Stimulated activated CD4-positive, alpha-beta T cell treated with anti-CD3 and anti-CD28 coated beads, Interleukin-1b, Interleukin-23, amount 100 ng/mL, for 4 hours (primary cell): ENCODE measurements at places on chromosomes 2 and 18.

- no peak for DNase-seq
These were observed 33.1 kb downstream of the GPC1 start for GRCh38 chr2:240468303-240469238.

DNA sequence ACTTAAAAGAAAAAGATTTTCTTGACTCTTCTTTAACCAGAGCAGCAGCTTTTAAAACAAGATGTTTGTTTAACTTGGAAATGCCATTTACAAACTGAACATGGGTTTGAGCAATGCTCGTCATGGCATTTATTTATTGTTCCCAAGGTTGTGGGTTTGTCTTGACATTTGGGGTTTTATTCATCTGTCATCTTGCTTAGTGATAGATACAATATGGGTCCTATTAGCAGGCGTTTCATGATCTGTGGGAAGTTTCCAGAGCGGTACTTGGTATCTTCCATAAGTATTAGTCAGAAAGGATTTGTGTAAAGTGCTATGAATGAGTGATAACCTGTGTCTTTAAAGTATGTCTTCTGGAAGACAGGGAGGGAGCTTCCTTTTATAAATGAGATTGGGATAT is 29.9 kb upstream of the MGAT5 start:
- no peak for DNase-seq

DNA sequence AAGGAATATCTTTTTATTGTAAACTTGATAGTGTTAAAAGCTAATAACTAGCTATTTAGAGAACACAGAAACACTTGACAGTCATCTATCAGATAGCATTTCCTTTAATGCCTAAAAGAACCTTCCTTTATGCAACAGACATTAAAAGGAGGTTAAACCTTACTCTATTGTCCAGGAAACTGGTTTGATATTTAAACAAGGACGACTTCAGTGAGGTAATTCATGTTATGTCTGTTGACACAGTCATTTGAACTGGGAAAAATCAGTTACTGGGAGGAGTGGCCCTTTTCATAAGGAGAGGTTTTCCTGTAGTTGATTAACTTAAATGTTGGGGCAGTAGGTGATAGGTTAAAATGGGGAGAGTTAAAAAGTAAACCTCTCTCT is 6.7 kb downstream of the TGIF1 start:
- no peak for DNase-seq

DNA sequence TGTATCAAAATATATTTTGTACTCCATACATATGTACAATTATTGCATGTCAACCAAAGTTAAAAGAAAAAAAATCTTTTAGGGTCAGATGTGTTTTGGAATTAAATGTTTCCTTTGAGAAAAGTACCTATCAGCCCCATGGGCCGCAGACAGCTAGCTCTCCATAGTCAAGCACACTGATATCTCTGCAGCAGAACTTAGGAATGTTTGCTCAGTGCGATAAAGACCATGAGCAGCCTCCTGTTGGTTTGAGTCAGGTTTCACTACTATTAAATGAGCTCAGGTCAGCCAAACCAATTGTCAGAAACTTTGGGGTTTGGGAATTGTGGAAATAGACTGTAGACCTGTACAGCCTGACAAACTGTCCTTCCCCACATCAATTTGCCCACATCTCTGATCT is 33.7 kb downstream of the LCT start:
- no peak for DNase-seq

DNA sequence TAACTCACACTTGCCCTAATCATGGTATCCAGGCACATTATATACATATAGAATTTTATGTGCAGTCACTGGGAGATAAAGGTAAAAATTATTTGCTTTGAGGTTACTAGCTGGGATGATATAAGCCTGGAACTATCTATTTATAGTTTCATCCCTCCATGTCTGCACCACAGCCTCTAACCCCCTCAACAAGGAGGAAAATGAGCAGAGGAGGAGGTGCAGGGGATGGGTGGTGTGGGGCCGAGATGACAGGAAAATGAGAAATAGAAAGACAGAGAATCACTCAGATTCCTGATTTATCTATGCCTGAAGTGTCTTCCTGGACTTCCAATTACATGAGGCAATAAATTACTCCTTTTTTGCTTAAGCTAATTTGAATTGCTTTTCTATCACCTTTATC is 145.2 kb downstream of the PIK3C3 start:
- DNase-seq = no peak

DNA sequence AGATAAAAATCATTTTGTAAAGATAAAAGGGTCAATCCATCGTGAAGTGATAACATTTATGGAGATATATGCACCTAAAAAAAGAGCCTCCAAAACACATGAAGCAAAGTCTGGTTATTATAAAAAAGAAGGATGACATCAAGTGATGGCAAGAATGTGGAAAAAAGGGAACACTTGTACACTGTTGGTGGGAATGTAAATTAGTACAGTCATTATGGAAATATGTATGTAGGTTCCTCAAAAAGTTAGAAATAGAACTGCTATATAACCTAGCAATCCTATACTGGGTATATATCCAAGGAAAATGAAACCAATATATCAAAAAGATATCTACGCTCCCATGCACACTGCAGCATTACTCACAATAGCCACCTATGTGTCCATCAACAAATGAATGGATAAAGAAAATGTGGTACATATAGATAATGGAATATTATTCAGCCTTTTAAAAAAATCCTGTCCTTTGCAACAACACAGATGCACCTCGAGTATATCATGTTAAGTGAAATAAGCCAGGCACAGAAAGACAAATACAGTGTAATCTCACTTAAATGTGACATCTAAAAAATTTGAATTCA is 28.9 kb downstream of the ABCB11 start:
- no peak for DNase-seq

GRCh38 chr2:100292022-100292580 is 30.2 kb downstream of the LONRF2 start:
- peak; percentile 10 for DNase-seq

GRCh38 chr2:52498077-52498750 is 1269.4 kb upstream of the CHAC2 start:
- no peak for DNase-seq

- DNase-seq = no peak
These were observed 723.9 kb downstream of the SOCS6 start for GRCh38 chr18:71012789-71013188.

DNA sequence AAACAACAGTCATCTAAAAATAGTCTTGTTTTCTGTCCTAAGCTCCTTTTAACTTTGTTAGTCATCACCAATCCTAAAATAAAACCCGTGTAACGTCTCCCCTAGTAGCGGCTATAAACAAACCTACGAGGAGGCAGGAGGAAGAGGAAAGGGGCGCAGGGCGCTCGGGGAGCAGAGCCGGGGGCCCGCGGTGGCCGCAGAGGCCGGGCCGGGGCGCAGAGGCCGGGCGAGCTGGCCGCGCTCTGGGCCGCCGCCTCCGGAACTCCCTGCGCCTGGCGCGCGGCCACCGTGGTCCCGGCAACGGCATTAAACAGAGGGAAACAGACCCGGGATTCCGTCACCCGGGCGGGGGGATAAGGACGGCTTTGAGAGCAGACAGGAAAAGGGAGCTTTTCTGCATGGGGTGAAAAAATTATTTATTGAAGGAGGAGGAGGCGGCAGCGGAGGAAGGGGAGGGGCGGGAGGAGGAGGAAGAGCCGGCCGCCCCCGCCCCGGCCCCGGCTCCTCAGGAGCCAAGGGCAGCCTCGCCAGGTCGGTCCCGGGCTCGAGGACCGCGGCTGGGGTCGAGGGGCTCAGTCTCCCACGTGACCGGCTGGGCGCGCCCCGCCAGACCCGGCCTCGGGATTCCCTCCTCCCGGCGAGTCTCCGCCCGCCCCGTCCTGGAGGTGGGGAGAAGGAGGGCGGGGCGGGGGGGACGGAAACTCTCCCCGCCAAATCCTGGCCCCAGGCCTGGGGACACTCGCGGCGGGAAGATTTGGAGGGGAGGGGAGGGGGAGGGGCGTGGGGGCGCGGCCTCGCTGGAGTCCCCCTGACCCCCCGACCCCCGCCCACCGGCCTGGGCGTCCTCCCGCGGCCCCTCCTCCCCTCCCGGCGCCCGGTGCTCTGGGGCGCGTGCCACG is 1.8 kb upstream of the NFATC1 start:
- DNase-seq = no peak

GRCh38 chr2:98448441-98449145 is 3.9 kb downstream of the INPP4A start:
- no peak for DNase-seq

GRCh38 chr2:184646593-184646992 is 48.3 kb downstream of the ZNF804A start:
- DNase-seq = no peak

- peak; percentile 32 for DNase-seq
These were observed 1.3 kb downstream of the HS6ST1 start for GRCh38 chr2:128317181-128317898.

DNA sequence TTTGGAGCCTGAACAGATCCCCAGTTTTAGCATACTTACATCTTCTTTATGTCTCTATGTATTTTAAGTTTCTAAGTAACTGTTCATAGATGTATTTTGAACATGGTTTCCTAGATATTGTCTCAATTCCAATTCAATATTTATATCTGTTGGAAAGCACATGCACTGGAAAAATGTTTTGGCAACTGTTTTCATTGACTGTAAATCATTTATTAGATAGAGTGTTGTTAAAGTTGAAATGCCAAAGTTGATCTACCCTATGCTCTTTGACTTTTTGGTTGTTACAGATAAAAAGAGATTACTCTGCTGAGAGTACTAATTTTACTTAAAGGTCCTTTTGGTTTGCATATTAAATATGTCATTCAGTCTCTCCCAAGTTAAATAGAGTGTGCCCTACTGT is 345.0 kb upstream of the NRP2 start:
- DNase-seq = no peak

DNA sequence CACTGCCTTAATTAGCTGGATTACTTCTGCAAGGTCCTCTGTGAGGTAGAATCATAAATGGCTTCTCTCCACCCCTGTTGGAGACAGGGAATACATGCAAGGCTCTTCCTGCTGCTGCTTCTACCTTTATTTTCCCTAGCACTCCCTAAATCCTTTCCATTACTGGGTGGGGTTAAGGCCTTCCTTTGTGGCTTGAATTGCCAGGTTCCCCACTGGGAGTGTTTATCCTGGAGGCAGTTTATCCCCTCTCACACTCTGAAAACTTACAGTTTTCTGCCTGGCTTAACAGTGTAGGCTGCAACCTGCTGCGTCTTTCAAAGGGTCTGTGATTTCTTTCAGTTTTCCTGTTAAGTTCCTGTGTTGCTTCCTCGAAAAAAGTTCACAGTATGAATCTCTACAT is 1062.3 kb upstream of the CRIM1 start:
- no peak for DNase-seq

DNA sequence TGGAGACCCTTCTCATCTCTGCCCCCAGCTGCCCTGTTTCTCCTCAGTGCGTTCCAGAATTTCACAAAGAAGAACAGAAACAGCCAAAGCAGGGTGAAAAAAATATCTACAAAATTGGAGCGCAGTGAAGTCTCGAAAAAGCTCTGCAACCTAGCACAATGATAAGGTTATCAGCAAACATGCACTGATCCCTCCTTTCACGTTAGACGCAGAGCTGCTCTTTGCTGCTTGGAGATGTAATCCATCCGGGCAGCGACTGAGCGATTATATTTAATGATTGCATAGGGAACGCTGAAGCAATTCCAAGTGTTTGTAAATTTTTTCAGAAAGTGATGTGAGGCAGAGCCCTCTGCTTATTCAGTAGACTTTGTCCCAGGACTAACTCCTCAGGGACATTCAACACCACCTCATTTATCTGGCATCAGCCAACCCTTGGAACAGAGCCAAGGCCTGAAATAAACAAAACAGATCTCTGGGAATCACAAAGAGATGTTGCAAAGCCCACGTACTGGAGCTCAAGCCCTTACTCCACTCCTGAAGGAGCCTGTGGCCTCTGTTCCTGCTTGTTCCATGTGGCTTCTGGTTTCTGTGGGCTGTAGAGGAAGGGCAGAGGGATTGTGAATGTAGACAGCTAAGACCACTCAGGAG is 172.6 kb upstream of the BCL2L11 start:
- no peak for DNase-seq

DNA sequence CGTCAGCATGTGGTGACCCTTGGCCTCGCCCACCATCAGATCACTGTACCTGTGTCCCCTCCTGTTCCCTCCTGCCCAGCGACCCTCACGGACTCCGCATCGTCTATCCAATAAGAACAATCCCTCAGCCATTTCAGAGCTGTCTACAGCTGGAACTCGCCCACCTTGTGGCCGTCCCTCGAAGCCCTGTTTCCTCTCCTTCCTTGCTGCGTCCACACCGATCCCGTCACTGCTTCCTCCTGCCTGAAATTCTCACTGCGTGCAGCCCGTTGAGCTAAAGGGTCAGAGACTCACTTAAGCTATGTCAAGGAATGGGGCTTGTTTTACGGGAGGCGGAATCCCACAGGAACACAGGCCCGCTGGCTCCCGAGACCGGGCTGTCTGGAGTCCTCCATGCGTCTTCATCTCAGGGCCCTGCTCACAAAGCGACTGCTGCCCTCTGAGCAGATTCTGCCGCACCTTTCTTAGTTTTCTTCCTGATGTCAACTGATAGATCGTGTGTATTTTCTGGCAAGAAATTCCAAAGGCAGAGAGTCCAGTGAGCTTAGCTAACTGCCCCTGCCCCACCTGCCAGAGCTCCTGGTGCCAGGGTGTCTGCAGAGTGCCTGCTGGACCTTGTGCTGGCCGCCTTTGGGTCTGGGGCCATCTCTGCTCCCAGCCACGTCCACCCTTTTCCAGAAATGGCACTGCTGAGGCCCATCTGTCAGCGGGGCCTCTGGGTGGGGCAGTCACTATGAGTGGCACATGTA is 35.3 kb downstream of the KLHL29 start:
- DNase-seq = no peak

DNA sequence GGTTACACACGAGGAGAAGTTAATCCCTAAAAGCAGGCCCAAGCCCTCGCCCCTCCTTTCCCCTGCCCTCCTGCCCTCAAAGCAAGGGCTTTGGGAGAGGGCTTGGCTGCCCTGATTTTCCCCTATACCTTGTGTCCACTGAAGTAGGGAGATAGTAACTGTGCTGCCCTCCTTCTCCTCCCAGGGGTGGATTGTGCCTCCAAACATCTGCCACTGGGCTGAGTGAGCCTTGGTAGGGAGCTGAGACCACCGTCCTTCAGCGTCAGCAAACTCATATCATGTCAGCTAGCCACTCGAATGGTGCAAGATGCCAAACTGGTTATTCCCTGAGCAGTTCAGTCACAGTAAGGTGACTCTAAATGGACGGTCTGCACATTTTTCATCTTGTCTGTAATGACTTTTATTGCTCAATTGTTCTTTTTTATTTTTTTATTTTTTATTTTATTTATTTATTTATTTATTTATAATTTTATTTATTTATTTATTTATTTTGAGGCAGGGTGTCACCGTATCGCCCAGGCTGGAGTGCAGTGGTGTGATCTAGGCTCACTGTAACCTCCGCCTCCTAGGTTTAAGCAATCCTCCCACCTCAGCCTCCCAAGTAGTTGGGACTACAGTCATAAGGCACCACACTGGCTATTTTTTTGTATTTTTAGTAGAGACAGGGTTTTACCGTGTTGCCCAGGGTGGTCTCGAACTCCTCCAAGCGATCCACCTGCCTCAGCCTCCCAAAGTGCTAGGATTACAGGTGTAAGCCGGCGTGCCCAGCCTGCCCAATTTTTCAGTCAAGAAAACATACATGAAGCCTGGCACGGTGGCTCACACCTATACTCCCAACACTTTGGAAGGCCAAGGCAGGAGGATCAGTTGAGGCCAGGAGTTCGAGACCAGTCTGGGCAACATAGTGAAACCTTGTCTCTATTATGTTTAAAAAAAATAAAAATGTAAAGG is 8.7 kb downstream of the PCBP1 start:
- DNase-seq = no peak

GRCh38 chr2:188412190-188412589 is 120.5 kb downstream of the GULP1 start:
- DNase-seq = no peak

- no peak for DNase-seq
These were observed 122.3 kb upstream of the SIX2 start for GRCh38 chr2:45131587-45131986.

- no peak for DNase-seq
These were observed 142.0 kb downstream of the TSN start for GRCh38 chr2:121897335-121897970.
